ENCODE measurements at places on chromosomes 6 and 20. TPM values are rescaled to one million over a fixed set of nuclear protein-coding genes. Genes with fewer than 3 reads are reported as not detected.

SEL1L2 gene
- not detected for total RNA-seq

IRAK1BP1 gene
- total RNA-seq, result 18.9 TPM

PCSK2 gene
- 1.7 TPM for total RNA-seq

- no peak for DNase-seq
Measured at GRCh38 chr20:31716818-31717477, 5.7 kb downstream of the BCL2L1 start.
